ENCODE measurements at places on chromosomes 4 and X. TPM values are rescaled to one million over a fixed set of nuclear protein-coding genes. Genes with fewer than 3 reads are reported as not detected.

Gene LRIT3
- total RNA-seq, result not detected

Gene ABCG2
- 7.4 TPM for total RNA-seq

Gene FRMD7
- not detected for total RNA-seq

Gene BST1
- 5.2 TPM for total RNA-seq

Gene SMIM31
- not detected for total RNA-seq

Gene KLHL13
- 10.6 TPM for total RNA-seq

Gene ACE2
- 0.49 TPM for total RNA-seq

Gene INTU
- 8.8 TPM for total RNA-seq

Gene GAB3
- 7.6 TPM for total RNA-seq

Gene DGKK
- 0.49 TPM for total RNA-seq

Gene CLGN
- not detected for total RNA-seq

Gene CSN1S1
- total RNA-seq, result not detected

Gene METTL14
- 12.3 TPM for total RNA-seq

Gene SOWAHD
- total RNA-seq, result not detected

Gene TRIM61
- not detected for total RNA-seq

Gene PAGE4
- total RNA-seq, result not detected

Gene TXK
- total RNA-seq, result 8.1 TPM

- DNase-seq, result no peak
Measured at GRCh38 chr4:13539619-13540445, 4.5 kb downstream of the NKX3-2 start.

DNA sequence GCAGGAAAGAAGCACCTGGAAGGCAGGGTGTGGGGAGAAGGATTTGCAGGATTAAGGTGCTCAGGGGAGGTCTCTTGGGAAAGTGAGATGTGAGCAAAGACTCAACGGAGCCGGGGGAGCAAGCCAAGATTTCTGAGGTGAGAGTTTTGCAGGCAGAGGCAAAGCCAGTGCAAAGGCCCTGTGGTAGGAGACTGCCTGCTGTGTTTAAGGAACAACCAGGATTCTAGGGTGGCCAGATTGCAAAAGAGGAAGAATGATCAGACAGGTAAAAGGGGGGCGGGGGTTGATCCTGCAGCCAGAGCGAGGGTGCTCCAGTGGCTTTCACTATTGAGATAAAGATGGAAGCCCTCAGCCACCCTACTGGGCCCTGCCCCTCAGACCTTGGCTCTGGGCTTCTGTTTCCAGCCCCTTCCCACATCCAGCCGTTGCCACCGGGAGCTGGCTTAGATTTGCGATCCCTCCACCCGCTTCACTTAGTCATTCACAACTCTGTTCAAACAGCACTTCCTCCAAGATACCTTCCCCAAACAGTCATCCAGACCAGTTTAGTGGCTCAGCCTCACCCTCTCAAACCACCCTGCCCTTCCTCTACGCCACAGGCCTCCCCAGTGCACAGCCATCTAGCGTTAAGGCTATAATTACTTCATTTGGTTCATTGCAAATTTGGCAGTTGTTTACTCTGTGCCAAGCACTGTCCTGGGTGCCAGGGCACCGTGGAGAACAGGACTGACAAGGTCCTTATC is 23.3 kb upstream of the BCOR start:
- no peak for DNase-seq

GRCh38 chr4:68288393-68288740 is 42.9 kb upstream of the TMPRSS11B start:
- DNase-seq, result no peak

GRCh38 chr4:76703123-76703490 is 194.8 kb downstream of the SOWAHB start:
- DNase-seq, result no peak

DNA sequence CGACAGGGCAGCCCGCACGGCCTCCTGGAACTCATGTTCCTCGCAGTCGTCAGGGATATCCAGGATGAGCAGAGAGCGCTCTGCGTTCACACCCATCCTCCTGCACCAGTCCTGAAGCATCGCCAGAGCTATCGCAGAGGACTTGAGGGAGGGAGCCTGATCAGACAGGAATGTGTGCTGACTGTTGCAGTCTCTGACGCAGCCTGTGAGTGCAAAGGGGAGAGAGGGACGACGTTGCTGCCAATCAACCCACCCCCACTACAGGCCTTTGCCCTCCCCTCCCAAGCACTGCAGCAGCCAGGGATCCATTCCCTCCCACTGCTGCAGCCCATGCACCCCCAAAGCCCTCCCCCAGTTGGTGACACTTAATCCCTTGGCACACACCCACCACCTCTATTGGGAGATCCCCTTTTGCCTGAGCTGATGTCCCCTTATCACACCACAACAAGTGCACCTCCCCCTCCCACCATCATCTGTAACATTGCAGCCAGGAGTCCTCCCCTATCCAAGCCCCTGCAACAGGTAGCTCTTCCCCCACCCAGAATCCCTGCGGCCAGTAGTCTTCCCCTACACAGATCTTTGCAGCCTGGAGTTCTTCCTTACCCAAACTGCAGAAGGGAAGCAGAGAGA is 897 bp downstream of the PNMA6F start:
- DNase-seq, result no peak

DNA sequence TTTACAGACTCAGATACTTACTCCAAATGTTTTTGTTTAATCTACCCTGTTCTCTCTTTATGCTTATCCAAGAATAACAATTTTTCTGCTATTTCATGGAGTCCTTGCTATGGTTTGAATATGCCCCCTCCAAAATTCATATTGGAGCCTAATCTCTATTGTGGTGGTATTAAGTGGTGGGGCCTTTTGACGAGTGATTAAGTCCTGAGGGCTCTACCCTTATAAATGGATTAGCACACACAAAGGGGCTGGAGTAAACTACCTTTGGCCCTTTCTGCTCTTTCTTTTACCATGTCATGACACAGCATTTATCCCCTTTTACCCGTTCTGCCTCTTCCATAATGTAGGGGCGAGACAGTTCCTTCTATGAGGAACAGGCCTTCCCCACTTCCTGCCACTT is 285.5 kb downstream of the GASK1B start:
- DNase-seq, result no peak

- no peak for DNase-seq
Measured at GRCh38 chr4:173522951-173523395, 7.1 kb downstream of the HAND2 start.

DNA sequence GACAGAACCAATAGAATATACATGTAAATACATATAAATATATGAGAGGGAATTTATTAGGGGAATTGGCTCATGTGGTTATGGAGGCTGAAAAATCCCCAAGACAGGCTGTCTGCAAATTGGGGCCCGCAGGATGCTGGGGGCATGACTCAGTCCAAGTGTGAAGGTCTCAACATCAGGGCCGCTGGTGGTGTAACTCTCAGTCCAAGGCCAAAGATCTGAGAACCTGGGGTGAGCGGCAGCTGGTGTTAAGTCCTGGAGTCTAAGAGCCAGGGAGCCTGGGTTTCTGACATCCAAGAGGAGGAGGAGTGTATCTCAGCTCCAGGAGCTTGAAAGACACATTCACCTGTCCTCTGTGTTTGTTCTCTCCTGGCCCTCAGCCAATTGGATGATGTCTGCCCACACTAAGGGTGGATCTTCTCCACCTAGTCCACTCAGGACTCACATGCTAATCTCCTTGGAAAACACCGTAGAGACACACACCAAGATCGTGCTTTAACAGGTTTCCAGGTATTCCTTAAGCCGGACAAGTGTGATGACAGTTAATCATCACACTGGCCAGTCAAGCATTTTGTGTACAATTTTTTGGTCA is 28.9 kb downstream of the TIGD2 start:
- DNase-seq, result no peak

DNA sequence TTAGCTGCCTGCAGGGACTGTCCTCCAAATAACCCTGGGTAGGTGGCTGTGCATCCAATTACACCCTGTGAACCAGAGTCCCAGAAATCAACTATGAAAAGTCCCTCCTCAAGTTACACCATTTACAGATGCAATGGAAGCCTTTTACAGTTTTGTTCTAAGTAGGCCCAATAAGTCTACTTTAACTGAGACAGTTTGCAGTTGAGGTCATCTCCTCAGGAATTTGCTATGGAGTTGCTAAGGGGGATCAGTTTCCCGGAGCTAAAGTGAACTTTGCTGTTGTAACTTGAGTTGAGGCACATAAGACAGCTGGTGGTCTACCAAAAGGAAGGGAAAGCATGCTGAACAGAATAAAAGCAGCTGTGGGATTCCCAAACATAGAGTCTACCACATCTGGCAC is 121.6 kb upstream of the STK26 start:
- DNase-seq, result no peak

GRCh38 chr4:142155347-142155746 is 519.0 kb downstream of the IL15 start:
- no peak for DNase-seq

DNA sequence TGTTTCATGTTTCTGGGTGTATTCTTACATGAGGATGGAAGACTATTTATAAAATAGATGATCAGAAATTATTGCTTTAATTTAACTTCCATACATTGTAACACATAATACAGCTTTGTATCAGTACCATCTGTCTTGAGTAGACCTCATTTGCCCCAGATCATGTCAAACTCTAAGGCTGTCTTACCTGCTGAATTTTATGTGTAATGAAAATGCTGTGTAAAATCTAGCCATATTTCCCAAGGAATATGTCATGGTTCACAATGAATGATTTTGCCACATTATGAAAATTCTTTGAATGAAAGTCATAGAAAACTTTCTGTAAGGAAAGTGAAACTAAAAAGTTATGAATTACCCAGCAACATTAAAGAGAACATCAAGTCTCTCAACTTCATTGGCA is 7.4 kb downstream of the BDH2 start:
- no peak for DNase-seq

DNA sequence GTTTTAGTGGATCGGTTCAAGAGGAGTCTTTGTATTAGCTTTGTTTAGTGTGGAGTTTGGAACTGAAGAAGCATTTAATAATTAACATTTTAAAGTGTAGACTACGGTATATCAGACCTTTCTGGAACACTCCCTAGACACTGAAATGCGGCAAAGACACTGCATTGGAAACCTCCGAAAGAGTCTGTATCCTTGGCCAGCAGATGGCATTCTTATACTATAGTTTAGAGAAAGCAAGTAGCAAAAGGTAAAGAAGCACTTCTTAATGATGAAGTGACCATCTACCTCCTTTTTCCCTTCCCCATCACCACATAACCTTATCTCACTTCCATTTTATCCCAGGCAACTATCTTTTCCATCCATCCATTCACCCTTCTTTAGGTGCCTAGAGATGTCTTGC is 7.6 kb downstream of the FABP2 start:
- no peak for DNase-seq

DNA sequence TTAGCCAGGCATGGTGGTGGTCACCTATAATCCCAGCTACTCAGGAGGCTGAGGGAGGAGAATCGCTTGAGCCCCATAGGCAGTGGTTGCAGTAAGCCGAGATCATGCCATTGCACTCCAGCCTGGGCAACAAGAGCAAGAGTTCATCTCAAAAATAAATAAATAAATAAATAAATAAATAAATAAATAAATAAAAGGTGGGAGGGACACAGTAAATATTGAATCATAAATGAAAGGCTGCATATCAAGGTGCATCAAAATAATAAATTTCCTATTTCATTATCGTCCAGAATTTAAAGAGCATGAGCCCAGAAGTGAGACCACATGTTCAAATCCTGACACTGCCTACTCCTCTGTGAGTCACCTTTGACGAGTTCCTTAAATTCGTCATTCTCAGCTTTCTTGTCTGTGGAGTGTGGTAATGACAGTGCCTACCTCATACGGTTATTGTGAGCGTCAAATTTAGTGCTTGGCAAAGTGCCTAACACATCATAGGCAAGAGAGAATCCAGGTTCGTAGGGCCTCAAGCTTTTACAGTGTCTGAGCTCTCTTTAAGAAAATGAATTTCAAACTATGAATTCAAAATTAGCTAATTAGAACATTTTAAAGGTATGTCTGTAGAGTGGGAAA is 49.9 kb downstream of the IL15 start:
- no peak for DNase-seq

GRCh38 chrX:33725535-33726210 is 406.4 kb downstream of the FAM47A start:
- no peak for DNase-seq

DNA sequence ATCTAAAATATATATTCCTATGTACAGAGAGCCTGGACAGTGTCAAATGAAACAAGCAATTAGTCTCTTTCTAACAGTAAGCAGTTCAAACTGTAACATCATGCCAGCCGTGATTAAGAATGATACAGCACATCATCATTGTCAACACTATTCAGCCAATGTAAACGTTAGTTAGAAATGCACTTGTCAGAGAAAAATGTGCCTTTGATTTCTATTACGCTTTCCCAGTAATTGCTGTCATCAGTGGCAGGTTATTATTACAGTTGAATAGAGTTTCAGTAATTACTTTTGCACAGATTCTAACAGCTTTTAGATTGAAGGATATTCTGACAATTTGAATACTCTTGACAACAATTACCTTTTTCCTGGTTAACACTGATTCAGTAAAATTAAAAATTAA is 1007.1 kb downstream of the SH3BGRL start:
- DNase-seq, result no peak

- no peak for DNase-seq
Measured at GRCh38 chrX:43349363-43349762, 306.7 kb upstream of the MAOA start.

DNA sequence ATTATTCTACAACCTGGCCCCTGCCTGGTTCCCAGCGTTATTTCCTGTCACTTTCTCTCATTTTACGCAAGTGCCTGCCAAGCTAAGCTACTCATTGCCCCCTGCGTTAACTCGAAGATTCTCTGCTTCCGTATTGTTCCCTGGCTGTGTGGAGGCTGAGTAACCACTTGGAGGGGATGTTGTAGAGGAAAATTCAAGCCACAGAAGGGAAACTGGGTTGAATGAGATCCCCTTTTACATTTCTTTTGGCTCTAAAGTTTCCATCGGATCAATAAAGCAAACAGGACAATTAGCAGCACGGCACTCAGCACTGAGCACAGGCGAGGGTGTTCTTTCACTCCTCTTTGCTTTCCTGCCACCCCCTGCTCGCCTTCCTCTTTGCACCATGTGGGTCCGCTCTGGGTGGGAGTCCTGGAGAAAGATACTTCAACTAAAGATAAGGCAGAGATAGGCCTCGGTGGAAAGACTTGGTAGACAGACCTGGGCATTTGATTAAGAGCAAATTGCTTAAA is 4.2 kb upstream of the TMSB4X start:
- DNase-seq, result no peak
